ENCODE measurements at places on chromosomes 16 and 17.

DNA sequence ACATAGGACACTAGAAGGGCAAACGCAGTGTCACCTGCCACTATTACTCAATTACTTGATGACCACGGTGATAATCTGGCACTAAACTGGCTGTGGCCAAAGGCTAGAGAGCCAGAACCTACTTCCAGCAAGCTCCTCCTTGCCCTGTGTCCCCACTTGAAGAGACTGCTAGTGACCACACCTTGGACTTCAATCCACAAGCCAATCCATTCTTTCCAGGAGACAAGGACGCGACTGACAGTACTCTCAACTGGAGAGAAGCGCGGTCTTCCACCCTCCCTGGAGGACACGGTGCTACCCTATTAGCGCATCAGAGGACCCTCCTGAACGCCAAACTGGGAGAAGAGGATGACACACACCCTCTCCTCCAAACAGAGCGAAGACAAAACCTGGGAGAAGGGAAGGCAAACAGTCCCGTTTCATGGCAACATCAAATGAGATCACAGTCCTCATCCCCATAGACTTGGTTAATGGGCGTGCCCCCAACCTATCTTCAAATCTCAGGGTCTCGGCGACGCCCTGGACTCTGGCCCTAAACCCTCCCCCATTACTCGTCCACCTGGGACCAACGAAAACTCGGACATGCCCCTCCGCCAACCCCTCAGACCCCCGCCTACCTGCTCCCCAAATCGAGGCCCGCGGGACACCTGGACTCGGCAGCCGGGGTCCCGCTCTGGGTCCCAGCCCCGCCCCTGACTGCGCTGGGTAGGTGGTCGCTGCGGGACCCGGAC, 508 bp downstream of the FLCN start:
- no peak for DNase-seq

DNA sequence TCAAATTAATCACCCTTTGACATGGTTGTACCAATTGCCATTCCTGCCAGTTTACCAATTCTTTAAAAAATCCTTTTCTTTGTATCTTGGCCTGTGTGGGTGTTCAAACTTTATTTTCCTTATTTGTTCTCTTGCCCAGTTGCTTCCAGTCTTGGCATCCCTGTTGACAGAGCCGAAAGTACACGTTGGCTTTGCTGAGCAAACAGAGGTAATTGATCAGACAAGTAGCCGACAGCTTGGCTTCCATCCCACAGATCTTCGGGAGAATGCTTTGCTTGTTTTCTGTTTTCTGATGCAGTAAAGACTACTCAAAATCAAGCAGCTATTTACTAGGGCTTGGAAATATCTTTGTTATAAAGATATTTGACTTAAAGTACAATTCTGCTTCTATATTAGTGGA, 506.8 kb upstream of the SALL1 start:
- DNase-seq: no peak

- DNase-seq: no peak
These were observed 2.6 kb downstream of the DNAH2 start for GRCh38 chr17:7720125-7720524.

DNA sequence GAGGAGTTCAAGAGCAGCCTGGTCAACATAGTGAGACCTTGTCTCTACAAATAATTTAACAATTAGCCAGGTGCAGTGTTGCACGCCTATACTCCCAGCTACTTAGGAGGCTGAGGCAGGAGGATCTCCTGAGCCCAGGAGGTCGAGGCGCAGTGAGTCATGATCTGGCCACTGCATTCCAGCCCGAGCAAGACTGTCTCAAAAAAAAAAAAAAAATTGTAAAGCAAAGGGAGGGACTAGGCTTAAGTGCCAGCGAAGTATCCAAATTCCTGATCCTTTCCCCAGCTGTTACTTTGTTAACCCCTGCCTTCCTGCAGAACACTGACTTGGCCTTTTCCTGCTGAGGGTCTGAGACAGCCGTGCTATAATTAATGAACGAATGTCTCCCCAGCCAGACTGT, 2.7 kb downstream of the GDPD3 start:
- DNase-seq: no peak

- DNase-seq: peak; percentile 19
These were observed 77.0 kb upstream of the TNRC6C start for GRCh38 chr17:77881545-77881944.

GRCh38 chr17:46175891-46176290, 17.3 kb downstream of the KANSL1 start:
- no peak for DNase-seq

GRCh38 chr17:1744551-1745512, 2.2 kb downstream of the SERPINF2 start:
- DNase-seq: no peak

DNA sequence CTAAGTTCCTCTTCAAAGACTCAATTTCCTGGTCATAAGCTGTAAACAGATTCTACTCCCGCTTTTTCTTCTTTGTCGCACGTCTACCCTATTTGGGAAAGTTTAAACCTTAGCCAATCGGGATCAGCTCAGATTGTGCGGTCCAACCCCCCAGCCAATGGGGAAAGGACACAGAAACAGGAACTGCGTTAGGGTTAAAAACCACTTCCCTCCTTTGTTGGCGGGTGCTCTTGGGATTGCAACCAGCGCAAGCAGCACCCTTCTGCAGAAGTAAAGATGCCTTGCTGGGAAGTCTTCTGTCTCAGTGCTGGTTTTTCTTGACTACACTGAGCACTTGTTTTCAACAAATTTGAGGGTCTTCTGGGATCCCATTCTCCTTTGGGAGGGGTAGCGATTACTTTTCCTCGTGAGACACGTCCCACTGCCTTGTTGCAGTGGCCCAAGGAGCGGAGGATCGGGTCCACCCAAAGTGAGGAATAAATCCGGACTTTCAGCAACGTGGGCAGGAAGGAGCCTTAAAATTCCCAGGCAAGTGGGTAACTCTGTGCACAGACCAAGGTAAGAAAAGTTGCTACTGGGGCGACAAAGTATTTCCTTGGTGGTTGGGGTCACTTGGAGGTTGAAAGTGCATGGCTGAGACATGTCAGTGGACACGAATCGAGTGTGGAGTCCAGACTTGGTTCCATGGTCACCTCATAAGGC, 1.0 kb upstream of the YPEL3 start:
- no peak for DNase-seq

DNA sequence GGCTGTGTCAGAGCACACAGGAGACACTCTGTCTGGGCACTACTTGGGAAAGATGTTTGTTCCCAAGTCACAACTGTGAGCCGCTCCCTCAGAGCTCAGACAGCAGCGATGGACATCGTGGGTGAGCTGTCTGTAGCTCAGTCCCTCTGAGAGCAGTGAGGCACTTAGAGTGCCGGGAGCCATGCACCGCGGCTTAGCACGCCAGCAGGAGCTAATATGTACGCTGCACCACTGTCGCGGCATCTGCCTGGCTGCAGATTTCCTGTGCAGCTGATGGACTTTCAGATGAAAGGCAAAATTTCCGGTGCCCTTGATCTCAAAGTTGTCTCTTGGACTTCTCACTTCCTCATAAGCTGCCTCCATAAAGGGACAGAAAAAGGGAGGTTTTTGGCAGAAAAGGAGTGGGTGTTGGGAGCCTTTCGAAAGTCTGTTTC, 92.8 kb upstream of the ZNF469 start:
- DNase-seq: no peak

DNA sequence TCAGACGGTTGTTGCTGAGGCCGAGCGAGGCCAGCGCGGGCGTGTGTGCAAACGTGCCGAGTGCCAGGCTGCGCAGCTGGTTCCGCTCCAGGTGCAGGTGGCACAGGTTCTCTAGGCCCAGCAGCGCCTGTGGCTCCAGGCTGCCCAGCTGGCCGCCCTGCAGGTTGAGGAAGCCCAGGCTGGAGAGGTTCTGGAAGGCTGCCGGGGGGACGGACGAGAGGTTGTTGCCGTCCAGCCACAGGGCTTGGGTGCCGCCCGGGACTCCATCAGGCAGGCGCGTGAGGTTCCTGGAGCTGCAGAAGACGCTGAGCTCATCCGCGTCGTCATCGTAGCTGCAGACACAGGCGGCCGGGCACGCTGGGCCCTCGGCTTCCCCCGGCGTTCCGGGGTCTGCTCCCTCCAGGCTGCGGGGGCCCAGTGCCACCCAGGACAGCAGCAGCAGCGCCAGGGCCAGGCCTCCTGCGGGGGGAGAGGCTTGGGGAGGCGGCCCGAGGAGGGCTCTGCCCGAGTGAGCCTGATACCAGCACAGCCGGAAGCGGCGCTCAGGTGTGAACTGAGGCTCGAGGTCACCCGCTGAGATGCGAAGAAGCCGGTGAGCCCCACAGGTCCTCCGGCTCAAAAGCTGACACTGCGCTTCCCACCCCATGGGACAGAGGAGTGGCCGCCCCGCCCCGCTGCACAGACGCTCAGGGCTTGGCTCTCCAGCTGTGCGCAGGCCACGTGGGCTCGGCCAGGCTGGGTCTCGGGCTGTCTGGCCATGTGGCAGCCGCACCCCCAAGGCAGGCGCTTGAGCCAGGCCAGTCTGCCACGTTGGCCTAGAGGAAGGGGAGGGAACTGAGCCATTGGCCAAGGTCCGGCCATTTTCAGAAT, 1.3 kb downstream of the IGFALS start:
- DNase-seq: no peak

- no peak for DNase-seq
These were observed 33.9 kb downstream of the MYH11 start for GRCh38 chr16:15822957-15823356.

DNA sequence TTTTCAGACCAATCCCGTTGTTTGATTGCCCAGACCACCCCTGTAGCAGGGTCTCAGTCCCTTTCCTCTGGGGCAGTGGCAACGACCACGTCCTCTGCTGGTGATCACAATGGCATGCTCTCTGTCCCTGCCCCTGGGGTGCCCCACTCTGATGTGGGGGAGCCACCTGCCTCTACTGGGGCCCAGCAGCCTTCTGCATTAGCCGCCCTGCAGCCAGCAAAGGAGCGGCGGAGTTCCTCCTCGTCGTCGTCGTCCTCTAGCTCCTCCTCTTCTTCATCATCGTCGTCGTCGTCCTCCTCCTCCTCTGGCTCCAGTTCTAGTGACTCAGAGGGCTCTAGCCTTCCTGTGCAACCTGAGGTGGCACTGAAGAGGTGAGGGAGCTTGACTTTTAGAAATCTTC, 9.2 kb downstream of the ELOB start:
- no peak for DNase-seq

GRCh38 chr17:13540546-13540945, 61.2 kb downstream of the HS3ST3A1 start:
- no peak for DNase-seq

GRCh38 chr17:37725021-37725595, 19.8 kb downstream of the HNF1B start:
- no peak for DNase-seq

DNA sequence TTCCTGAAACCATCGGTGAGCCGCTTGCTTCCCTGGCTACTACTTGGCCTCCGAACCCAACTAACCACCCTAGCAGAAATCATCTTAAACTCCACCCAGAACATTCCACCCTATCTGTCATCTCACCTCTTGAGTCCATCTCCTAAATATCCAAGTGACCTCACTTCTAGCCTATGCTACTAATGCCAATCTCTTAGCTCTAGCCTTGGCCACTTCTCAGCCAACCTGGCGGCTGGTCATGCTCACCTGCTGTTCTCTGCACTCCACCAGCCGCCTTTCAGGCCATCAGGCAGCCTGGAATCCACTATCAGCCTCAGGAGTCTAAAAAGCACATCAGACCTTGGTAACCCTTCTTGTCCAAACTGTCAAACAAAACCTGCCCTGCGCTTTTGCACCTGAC, 11.9 kb upstream of the CYTH1 start:
- no peak for DNase-seq

DNA sequence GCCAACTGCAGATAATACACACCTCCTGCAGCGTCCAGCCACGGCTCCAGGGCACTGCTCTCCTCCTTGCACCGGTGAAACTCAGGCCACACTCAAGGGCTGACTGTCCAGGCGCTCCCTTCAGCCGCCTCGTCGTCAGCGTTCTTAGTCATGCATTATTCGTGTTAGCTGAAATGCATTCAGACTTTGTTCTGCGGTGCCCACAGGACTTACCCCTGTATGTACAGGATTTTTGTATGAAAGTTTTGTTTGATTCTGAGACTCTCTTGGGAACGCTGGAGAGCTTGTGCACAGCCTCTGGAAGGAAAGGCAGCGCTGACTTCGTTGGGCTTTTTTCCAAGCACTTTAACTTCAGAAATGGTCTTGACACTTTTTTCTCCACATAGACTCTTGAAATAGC, 22.1 kb downstream of the CIBAR2 start:
- DNase-seq: no peak

DNA sequence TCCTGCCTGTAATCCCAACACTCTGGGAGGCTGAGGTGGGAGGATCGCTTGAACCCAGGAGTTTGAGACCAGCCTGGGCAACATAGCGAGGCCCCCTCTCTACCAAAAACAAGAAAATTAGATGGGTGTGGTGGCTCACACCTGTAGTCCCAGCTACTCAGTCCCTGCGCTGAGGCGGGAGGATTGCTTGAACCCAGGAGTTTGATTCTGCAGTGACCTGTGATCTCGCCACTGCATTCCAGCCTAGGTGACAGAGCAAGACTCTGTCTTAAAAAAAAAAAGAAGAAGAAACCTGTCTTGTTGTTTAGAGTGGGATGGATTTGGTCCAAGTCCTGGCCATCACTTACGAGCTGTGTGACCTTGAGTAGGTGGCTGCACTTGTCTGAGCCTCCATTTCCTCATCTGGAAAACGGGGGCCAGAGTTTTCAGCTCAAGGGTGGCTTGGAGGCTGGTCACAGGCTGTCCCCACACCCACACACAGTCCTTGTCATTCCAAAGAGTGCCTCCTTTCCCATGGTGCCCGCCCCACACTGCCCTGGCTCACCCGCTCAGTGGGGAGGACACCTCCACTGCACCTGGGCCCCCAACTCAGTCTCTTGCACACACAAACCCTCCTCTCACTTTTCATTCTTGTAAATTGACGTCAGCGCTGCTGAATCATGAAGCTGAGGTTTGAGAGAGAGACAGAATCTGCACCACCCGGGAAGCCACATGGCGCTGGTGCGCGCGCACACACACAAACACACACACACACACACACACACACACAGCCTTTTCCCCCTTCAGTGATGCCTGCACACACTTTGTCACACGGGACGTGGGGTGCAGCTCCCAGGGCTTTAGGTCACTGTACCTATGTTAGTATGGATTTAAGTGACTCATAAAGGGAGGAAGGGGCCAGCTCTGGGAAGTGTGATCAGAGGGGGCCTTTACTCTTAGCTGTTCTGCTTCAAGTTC, 4.2 kb downstream of the SOCS1 start:
- no peak for DNase-seq

DNA sequence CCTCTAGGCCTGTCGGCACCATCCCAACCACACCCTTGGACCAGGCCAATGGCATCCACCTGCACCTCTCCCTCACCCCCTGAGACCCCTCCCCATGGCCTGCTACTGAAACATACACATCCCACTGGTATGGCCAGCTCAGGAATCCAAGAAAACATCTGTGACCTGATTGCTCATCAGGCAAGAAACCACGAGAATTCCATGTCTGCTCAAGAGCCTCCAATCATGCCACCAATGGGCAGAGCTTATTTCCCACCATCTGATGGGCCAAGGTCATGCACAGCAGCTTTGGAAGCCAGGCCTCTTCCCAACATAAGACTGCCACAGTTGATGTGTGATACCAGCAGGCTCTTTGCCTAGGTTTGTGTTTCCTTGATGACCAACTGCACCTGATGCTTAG, 190.1 kb downstream of the C16orf78 start:
- no peak for DNase-seq
